Placental epithelial cell (primary cell): ENCODE measurements at places on chromosomes 2 and 18. TPM values are rescaled to one million over a fixed set of nuclear protein-coding genes. Genes with fewer than 3 reads are reported as not detected.

The OTOF gene
- total RNA-seq = not detected in 2 replicates

The CCL20 gene
- total RNA-seq = 2.4 and 2.9 TPM in 2 replicates

The POTEJ gene
- total RNA-seq = not detected in 2 replicates

The PROKR1 gene
- total RNA-seq = not detected in 2 replicates

The CCDC85A gene
- 1.1 and 2.0 TPM in 2 replicates for total RNA-seq

The SEMA4F gene
- total RNA-seq = 4.3 and 5.1 TPM in 2 replicates

The SGO2 gene
- total RNA-seq = 3.1 and 4.3 TPM in 2 replicates

The IL1RL2 gene
- 10.6 and 13.7 TPM in 2 replicates for total RNA-seq

The RAMP1 gene
- 2.4 and 3.6 TPM in 2 replicates for total RNA-seq

The DYSF gene
- 9.8 and 18.9 TPM in 2 replicates for total RNA-seq

The OSR1 gene
- 114 and 277 TPM in 2 replicates for total RNA-seq

The ELP2 gene
- total RNA-seq = 70.8 and 81.3 TPM in 2 replicates

The VIT gene
- 0.39 TPM in 1 of 2 replicates, not detected in the other for total RNA-seq

The PLGLB2 gene
- total RNA-seq = 0.76 and 2.7 TPM in 2 replicates

The IL1F10 gene
- 0.43 TPM in 1 of 2 replicates, not detected in the other for total RNA-seq
